Femur (tissue), 1 donor: ENCODE measurements at places on chromosomes 1 and 21.

DNA sequence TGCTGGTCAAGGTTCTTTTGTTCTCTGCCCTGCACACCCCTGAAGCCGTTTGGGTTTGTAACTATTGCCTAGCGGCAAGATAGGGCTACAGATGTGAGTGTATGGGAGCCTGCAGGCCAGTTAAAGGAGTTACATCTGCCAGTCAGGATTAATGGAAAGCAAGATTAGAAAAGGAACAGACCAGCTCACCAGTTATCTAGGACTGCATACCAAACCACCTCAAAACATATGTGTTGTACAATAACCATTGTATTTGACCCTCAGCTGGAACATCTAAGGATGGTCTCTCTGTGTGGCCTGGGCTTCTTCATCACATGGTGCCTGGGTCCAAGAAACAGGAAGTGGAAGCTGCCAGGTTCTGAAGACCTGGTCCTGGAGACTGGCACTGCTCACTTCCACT is 52.5 kb upstream of the FBXO28 start:
- DNase-seq = no peak

DNA sequence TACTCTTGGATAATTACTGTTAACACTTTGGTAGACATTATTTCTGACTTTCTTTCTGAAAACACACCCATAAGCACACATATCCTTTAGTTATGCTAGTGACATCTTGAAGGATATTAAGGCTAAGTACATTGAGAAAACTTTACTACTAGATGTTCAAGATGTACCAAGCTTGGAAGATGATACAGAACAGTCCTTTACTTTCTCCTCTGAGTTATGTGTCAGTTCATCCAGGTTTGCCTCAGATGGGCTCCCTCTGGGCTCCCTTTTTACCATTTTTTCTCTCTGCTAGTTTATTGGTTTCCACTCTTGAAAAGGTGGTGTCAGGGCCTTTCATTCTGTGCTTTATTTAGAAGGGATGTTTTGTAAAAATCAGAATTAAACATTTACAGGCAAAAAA is 172.3 kb downstream of the S1PR1 start:
- no peak for DNase-seq

GRCh38 chr1:117205368-117205767 is 5.4 kb downstream of the VTCN1 start:
- no peak for DNase-seq

GRCh38 chr1:151815716-151816327 is 10.6 kb upstream of the LINGO4 start:
- no peak for DNase-seq

DNA sequence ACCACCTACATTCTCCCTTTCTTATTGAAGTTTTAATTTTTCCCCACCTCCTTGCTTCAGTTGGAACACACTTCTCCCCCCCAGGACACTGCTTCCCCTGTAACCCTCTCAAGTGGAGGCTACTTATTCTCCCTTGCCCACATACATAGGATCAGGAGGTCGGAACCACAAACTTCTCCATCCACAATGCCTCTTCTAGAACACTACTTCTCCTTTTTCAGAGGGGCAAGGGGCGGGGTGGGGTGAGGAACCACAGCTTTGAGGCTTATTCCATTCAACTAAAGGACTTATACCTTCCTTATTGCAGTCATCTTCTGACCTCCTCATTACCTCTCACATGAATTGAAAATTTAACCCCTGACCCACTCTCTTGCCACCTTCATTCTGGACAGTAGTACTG is 81.3 kb downstream of the NEK7 start:
- DNase-seq = peak; percentile 29

DNA sequence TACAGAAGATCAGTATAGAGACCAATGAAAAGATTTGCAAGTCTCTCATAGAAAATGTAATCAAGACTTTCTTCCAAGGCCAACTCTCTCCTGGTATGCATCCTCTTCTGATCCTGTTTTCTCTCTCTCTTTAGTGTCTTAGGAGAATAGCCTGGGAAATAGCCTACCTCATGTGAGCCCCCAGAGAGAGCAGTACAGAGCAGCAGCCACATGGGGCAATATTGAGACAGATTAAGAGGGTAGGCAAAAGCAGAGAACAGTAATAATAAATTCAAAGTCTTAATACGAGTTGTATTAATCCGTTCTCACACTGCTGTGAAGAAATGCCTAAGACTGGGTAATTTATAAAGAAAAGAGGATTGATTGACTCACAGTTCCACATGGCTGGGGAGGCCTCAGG is 61.4 kb downstream of the RNASEL start:
- no peak for DNase-seq

GRCh38 chr1:24704411-24705259 is 40.6 kb upstream of the CLIC4 start:
- DNase-seq = no peak

GRCh38 chr1:66758241-66758755 is 6.0 kb downstream of the DYNLT5 start:
- DNase-seq = no peak

- no peak for DNase-seq
Observed at GRCh38 chr1:113999799-114000198, 20.5 kb downstream of the OLFML3 start.

- DNase-seq = no peak
Observed at GRCh38 chr21:37119421-37120218, 46.6 kb downstream of the TTC3 start.

DNA sequence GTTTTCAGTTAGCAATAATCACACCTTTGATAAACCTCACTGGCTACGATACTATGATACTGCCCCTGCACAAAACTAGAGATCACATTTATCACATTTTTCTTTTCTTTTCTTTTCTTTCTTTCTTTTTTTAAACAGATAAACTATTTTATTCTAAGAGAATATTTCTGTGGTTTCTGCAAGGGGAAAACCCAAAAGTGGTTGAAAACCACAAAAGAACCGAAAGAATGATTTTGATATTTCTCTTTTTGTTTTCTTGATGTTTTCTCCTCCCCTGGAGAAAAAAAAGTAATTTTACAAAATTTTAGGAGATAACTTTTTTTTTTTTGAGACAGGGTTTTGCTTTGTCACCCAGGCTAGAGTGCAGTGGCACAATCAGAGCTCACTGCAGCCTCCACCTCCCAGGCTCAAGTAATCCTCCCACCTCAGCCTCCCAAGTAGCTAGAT is 18.4 kb upstream of the FRRS1 start:
- no peak for DNase-seq

DNA sequence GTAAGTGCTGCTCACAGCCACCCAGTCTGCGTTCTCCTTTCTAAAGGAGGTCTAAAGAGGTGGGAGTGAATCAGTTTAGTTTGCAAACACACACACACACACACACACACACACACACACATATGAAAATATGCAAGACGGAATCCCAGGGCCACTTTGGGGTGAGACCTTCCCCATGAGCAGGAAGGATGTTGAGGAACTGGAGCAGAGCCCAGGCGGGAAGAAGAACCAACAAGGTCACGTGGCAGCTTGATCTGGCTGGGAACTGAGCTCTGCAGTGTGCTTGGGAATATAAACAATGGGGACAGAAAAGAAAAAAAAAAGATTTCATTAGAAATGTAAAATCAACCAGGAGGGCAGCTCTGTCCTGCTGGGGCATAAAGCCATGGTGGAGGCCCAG is 32.6 kb downstream of the OR2G3 start:
- no peak for DNase-seq

- DNase-seq = peak; percentile 89
Observed at GRCh38 chr21:27570306-27570868, 603.5 kb upstream of the ADAMTS5 start.

DNA sequence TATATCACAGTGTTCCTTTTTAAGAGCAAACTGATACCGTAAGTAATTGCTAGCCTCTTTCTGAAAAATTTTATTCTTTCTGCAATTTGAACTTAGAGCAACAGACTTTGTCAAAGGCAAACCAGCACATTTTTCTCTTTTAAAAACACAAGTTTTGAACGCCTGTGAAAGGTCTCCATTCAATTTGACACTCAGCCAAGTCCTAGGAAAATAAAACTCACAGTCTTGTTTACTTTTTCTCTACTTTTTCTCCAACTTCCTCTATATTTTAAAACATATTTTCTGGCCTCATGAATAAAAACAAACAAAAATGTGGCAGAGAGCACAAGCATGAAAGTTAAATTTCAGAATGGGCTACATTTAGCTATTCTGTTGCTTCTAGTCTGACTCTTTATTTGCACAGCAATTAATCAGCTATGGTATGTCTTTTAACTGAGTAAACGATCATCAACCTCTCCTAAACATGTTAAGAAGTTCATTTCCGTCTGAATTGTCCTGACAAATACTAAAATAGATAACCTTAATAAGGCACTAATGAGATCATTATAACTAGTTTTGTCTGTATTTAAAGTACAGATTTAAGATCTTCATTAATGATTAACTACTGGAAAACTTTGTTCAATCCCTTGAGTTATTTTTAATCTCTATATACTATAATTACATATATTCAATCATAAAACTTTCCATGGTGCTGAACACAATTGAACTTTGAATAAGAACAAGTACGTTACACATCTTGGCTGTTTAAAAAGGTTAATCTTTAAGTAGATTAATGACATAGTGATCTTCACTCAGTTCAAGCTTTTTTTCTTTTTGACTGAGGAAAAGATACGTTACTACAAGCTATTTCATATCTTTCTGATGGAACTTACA is 550.6 kb downstream of the PTBP2 start:
- no peak for DNase-seq

GRCh38 chr1:42793824-42794223 is 9.0 kb downstream of the TMEM269 start:
- DNase-seq = no peak

- DNase-seq = no peak
Observed at GRCh38 chr1:2384941-2385481, 6.3 kb downstream of the MORN1 start.

DNA sequence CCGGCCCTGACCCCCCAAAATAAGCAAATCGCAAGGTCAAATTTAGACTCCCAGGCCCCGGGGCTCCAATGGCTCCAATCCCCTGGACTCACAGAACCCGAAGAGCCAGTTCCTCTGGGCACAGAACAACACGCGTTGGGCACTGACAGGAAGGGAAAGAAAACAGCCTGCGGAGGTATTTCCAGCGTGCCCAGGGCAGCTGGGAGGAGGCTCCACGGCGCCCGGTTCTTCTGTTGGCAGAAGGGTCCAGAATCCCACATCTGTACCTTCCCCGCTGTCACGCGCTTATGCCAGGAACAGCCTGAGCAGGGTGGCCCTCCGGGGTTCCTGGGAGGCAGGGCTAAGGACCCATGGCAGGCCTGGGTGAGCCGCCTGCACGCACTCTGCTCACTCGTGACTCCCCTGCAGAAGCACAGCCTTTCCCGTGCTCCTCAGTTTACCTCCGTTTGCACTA is 85.5 kb downstream of the RIPK4 start:
- DNase-seq = no peak
